ENCODE measurements at places on chromosomes 5 and 9.

DNA sequence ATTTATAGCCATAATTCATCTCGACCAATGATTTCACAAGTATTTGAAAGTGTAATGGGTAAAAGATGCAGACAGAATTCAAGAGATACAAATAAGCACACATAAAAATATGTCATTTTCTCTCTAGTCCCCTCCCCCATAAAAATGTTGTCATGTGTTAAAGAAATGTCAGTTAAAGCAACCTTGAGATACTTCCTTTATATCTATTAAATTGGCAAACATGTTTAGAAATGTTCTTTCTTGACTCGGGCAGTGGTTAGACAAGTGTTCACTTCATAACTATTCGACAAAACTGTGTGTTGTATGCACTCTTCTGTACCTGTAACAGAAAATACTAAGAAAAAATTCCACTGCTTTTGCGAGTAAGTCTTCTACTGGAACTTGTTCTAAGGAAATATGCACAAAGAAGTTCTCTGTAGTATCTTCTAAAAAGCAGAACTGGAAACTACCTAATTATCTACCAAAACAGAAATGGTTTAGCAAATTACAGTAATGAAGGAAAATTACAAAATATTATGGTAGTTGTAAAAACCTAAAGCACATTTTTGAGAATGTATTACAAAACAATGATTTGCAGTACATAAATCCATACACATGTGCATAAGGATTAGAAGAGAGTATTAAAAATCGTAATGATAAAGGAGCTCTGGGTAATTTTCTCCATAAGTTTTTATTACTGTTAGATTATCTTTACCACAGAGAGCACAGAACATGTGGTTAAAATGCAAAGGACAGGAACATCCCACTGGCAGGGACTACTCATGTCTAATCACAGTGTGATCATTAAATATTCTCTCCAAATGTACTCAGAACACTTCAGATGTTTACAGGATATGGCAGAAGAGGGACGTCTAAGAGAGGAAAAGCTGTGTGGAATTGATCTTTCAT, 35.9 kb downstream of the FBXW2 start:
- DNase-seq: no peak

DNA sequence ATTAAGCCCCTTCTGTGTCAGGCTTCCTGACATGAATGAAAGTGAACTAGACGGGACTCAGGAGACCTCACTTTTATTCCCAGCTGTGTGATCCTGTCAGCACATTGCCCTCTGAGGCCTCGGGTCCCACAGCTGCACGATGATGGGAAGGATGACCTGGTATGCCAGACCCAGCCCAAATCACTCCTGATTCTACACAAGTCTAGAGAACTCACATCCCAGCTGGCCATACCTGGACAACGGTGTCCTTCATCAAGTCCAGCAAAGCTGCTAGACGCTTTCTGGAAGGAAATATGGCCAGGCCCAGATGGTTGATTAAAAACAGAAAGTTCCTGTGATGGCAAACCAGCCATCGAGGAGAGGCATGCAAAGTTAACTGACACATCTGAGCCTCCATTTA, 118.0 kb upstream of the FSTL4 start:
- no peak for DNase-seq

GRCh38 chr9:95478335-95478734, 38.4 kb downstream of the PTCH1 start:
- no peak for DNase-seq

- no peak for DNase-seq
These were observed 14.7 kb downstream of the TRAF2 start for GRCh38 chr9:136900988-136901515.

GRCh38 chr5:31410089-31410488, 121.8 kb downstream of the DROSHA start:
- no peak for DNase-seq

GRCh38 chr5:139426203-139426885, 13.0 kb downstream of the DNAJC18 start:
- DNase-seq: no peak

GRCh38 chr5:150780187-150780692, 1.7 kb downstream of the SMIM3 start:
- DNase-seq: no peak

GRCh38 chr5:108924457-108924961, 176.8 kb downstream of the FER start:
- DNase-seq: no peak

DNA sequence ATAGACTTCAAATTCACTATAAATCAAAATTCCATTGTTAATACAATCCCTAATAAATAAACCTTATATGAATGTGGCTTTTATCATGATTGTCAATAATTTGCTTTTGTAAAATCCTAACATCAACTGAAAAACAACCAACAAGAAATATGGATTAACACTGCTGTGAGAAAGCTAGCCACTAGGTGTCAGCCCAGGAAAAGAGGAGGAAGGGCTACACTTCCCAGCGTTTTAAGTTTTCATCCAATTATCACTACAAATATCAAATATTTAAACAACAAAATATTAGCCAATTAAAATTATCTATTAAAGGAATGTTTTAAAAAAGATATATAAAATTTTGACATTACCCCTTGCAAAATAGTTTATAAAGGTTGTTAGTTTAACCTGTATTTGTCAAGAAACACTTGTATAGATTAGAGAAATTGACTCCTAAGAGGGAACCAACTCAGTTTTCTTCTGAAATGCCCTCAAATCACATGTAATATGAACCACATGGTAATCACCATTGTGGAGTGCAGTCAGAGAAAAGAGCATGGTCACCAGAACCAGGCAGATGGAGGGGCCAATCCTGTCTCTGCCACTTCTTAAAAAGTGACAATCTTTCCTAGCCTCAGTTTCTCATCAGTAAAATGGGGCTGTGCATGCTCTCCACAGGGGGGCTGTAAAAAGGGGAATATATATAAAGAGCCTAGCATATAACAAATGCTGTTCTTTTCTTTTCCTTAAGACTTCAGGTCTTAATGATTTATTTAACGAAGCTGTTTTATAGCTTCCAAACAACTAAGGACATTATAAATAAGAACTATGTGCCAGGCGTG, 188.2 kb downstream of the CRB2 start:
- DNase-seq: peak; percentile 33

GRCh38 chr5:66344544-66344943, 200.4 kb downstream of the SREK1 start:
- no peak for DNase-seq

DNA sequence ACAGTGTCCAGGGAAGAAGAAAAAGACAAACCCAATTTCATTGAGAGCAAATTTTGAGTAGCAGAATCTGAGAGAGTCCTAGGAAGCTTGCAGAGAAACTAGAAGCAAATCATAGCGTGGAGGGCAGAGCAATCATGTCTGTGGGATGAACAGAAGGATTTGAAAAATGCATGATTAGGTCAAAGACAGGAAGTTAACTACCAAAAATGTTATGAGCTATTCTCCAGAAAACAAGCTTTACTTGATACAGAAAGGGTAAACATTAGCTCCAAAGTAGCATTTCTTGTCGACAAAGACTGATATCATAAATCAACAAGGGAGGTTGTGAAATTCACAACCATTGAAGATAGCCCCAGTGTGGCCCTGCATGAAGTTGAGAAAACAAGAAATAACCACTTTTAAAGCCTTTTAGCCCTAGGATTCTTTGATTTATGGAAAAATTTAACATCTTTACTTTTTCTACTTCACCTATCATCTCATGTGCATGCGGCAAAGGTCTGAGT, 97.7 kb upstream of the MEGF10 start:
- no peak for DNase-seq

DNA sequence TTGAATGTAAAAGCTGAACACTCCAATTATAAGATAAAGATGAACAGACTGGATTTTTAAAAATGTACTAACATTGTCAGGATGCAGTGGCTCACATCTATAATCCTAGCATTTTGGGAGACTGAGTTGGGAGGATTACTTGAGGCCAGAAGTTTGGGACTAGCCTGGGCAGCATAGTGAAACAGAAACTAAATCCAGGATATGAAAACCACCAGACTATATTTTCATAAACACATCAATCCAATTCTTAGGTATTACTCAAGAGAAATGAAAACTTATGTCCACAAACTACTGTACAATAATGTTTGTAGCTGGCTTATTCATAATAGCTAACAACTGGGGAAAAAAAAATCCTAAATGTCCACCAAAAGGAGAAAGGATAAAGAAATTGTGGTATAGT, 26.8 kb upstream of the NAA35 start:
- DNase-seq: no peak

GRCh38 chr9:137632230-137633161, 13.7 kb downstream of the EHMT1 start:
- DNase-seq: peak; percentile 36

DNA sequence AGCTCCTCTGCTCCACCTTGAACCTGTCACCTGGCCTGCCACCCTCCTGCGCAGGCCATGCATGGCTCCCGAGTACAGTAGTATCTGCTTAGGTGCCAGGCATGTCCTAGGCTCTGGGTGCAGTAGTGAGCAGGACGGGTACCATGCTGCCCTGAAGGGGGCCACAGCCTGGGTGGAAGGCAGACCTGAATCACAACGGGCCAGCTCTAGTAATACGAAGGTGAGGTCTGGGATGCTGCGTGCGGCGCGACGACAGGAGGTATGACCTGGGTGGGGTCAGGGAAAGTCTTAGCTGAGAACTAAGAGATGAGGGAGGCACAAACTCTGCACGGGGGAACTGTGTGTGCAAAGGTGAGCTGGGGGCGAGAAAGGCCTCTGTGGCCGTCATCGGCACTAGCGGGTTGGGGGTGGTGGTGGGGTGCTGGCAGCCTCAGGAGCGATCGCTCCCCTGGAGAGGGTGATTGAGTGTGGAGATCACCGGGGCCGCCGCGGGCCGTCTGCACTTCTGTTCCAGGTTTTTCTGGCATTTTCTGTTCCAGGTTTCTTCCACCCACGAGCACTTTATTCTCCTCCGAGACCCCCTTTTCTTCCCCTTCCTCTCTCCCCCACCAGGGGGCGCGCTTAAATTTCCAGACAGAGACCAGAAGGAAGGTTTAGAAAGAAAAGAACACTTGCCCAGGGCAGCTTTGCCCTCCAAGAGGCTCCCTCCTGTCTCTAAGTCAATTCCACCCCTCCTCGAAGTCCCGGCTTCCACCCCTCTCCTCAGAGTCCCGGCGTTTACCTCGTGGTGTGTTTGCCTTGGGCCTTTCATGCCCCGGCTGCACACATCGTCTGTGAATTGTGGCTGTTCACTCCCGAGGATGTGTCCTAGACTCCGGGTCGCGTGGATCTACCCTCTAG, 15.1 kb downstream of the PDLIM4 start:
- peak; percentile 63 for DNase-seq

DNA sequence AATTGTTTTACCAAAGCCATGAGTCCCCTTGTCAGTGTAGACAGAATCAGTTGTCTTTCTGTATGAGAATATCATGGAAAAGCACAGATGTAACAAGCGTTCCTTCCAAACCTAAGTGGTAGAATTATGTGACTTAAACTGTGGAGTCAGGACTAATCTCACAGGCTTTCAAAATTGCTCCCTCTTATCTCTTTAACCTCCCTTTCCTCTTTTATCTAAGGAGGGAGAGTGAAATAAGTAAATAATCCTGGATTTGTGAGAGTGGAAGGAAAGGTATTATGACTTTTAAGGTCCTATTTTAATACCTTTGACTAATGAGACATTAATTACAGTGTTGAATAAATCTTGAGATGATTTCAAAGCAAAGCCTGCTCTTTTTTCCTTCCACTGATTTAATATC, 52.4 kb upstream of the LIFR start:
- no peak for DNase-seq

- DNase-seq: peak; percentile 7
These were observed 250.4 kb upstream of the IRX1 start for GRCh38 chr5:3345195-3345594.

DNA sequence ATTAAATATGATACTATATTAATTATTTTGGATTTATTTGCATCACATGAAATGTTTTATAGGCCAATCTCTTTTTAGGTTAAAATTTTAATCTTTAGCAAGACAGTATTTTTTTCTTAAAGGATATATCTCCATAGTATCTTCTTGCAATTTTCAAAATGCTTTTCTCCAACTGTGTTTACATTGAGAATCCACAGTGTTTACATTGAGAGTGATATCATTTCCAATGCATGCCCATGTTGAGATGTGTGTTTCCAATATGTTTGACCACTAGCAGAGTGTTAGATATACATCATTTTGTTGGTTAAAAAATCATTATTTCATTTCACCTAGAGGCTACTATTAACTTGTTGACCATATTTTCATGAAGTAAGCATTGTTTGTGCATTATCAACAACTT, 17.3 kb downstream of the VCAN start:
- no peak for DNase-seq

GRCh38 chr9:96133321-96134021, 168.5 kb downstream of the HSD17B3 start:
- no peak for DNase-seq

DNA sequence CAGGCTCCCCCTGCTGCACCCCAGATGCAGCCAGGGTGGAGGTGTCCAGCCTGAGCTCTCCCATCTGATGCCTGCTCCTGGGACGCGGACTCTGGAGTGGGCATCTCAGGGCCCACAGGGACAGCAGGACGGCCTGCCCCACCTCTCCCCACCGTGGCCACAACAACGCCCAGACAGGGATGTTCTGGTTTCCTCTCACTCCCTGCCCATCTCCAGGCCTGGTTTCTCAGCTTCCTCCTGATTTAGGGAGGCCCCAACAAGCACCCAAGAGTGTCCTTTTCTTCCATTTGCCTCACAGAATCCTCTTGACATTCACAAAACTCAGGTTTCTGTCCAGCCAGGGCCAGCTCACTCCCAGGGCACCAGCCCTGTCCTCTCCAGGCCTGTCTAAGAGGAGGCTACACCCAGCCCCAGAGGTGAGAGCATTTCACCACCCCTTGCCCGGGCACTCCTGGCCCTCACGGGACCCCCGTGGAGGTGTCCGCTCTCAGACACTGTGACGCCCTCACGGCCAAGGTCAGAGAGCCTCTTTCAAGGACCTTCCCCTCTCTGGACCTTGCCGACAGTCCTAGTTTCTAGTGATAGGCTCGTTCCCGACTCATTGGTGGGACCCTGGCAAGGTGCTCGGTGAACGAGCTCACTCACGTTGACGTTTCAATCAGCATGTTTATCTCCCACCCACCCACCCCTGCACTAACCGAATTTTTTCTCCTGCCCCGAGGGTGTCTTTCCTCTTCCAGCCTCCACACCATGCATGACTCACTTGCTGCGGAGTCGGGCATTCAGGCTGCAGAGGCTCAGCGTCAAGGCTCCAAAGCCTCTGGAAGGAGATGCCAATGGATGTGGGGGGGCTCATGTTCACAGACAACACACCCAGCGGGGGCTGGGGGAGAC, 62.0 kb upstream of the UNC5A start:
- DNase-seq: no peak

- DNase-seq: no peak
These were observed 1.7 kb downstream of the CAMSAP1 start for GRCh38 chr9:135905380-135906258.

GRCh38 chr5:110414360-110414759, 312.1 kb downstream of the TMEM232 start:
- DNase-seq: peak; percentile 25

Measured in testis (tissue), 5 donors.